DMS53 (cell line): ENCODE measurements at places on chromosomes 5 and 9.

DNA sequence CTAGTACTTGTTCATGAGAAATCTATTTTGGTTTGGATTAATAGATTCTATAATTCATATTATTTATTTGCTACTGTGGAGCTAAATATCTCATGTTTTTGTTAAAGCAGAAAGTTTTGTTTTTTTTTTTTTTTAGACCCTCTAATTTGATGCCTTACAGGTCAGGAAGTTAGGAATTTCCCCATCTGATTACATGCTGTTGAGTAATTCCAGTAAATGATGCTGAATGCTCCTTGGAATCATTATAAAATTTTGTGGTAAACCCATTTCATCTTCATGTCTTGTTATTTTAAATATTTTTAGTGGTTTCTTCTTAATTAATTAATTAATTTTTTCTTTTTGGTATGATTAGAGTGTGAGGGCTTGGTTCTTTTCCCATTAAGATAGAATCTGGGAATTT, 35.6 kb downstream of the NNT start:
- no peak for DNase-seq

DNA sequence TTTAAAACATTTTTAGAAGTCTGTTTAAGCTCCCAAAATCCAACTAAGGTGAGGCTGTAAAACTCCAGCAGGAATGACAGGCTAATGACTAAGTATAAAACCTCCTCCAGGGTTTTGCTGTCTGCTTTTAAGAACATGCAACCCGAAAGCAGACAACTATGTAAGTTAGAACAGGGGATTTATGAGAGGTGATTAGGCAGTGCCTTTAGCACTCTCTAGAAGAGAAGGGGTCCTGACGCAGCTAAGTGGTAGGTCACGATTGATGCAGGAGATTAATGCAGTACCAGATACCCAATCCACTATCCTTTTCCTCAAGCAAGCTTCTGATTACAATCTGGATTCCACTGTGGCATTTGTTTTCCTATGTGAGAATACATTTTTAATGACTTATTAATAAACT, 25.9 kb downstream of the HOMER1 start:
- DNase-seq = no peak

GRCh38 chr5:652773-653350, 40.3 kb downstream of the TPPP start:
- peak; percentile 44 for DNase-seq

DNA sequence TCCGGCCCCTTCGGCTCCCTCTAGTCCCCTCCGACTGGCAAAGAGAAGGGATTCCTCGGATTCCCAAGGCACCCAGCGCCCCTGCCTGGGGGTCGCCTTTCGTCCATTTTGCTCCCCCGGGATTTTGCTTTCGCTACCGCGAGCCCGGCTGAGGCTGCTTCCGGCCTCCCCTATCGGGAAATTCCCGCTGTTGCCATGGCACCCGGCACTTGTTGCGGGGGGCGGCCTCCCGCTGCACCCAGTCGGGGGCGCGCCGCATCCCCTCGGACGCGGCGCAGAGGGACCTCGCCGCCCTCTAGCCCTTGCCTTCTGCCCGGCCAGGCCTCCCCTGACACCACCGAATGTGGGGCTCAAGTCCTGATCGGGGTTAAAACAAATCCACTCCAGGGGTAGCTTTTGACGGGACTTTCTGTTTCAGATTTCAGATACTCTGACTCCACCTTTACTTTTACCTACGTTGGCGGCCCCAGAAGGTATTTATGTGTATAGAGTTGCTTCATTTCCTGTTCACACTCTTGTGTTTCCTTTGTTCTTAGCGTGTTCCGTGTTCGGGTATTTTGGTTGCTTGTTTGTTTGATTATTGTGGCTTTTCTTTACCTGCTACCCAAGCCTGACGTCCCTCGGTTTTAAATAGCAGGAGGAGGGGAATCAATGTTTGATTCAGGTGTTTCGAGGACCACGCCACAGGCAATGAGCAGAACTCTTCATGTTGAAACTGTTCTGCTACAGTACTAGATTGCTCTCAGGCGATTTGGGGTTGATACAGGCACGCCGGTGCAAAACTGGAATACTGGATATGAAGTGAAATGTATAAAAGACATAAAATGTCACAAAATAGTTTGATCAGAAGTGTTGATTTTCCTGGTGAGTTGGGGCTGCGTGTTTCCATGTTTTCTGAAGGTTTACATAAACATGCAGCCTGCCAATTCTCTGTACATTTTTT, 1.5 kb downstream of the PARP8 start:
- peak; percentile 84 for DNase-seq

DNA sequence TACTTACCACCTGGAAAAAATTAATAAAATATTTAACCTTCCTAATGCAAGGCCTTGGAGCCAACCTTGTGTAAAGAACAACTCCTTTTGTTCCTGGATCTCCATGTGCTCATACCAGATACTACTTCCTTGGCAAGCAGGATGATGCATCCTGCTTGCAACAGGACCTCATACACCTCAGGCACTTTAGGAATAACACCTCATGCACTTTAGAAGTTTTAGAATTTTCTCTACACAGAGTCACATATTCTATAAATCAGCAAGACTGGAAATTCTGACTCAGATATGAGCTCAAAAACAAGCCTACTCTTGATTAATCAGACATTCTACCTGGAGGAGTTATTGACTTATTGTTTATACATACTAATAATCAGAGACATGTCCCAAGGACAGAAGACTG, 209.6 kb upstream of the CDH10 start:
- DNase-seq = no peak

DNA sequence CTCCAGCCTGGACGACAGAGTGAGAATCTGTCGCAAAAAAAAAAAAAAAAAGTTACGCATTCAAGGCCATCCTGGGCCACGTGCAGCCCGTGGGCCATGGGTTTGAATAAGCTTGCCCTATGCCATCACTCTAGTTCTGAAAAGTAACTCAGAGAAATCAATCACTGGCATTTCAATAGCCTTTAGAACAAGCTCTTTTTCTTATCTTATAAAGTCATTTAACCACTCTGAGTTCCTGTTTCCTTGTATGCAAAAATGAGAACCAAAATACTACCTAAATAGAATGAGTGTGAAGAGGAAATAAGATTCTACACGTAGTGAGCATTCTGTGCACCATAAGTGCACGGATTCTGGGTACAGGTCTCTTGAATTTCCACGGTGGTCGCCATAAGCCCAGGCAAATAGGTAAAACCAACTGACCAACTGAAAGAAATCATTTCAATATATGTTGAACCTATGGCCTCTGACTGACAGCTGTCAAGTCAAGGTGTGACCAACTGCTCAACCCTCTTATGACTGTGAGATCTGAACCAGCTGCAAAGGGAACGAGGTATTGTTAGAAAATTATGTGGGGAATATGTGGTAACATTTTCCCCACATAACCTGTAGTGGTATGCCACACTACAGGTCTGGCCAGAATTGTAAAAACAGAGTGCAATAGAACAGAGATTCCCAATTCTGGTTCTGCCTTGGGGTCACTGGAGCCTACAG, 143.9 kb upstream of the LHFPL2 start:
- no peak for DNase-seq

DNA sequence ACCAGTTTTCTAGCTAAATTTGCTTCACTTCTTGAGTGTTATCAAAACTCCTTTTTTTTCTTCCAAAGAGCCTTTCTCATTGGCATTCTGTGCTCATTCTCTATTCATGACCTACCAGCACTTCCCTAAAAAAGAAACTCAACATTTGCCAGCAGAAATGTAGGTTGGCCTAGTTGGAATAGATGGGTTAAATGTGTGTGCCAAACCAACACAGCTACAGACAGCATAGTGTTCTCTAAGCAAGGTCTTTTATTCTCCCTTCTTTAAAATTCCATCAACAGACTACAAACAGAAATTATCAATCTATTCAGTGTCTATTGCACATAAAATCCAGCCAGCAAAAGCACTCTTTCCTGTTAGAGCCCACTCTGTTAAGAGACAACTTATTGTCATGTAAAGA, 255.8 kb upstream of the PUM3 start:
- no peak for DNase-seq

DNA sequence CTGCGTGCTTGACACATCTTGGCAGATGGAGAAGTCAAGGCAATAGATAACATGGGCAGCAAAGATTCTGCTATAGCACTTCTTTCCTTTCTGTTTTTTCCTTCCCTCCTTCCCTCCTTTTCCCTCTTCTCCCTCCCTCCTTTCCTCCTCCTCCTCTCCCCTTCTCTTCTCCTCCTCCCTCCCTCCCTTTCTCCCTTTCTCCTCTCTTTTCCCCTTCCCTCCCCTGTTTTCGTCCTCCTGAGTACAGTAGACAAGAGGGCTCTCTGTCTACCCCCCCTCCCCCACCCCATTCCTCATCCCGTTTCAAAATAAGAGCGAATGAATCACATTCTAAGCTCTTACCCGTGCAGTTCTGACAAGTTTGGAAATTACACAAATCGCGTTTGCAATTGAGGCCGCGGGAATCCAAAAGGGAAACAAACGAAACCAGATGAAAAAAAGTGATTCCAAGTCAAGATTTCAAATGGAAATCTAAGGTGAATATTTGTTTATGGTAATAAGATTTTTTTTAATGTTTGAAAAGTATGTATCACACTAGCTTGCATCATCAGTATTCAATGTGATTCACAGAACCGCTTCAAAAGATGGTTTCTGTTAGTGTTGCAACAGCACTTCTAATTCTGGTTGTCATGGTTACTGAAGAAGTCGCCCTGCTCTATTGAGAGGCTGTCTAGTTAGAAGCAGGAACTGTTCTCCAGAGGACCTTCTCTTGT, 1.3 kb downstream of the NIM1K start:
- DNase-seq = peak; percentile 91

- DNase-seq = no peak
Measured at GRCh38 chr5:51650824-51651223, 267.6 kb downstream of the ISL1 start.

- DNase-seq = no peak
Measured at GRCh38 chr5:106017243-106017857, 1653.4 kb downstream of the EFNA5 start.

DNA sequence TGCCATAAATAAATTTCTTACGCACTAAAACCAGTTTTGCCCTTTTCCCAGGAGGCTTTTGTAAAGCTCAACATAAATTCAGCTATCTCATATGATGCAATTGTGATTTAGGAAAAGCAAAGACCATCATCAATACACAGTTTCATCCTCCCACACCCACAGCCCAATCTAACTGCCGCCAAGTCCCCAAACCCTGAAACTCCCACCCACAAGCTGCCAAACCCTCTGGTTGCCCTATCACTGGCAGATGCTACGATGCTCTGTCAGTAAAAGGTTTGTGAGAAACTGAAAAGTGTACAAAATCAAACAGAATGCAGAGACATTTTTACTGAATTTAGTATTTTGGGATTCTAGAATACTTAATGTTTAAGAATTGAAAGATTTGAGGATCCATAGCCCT, 42.8 kb upstream of the NR4A3 start:
- DNase-seq = no peak

GRCh38 chr5:171714851-171715250, 70.8 kb upstream of the SMIM23 start:
- no peak for DNase-seq

DNA sequence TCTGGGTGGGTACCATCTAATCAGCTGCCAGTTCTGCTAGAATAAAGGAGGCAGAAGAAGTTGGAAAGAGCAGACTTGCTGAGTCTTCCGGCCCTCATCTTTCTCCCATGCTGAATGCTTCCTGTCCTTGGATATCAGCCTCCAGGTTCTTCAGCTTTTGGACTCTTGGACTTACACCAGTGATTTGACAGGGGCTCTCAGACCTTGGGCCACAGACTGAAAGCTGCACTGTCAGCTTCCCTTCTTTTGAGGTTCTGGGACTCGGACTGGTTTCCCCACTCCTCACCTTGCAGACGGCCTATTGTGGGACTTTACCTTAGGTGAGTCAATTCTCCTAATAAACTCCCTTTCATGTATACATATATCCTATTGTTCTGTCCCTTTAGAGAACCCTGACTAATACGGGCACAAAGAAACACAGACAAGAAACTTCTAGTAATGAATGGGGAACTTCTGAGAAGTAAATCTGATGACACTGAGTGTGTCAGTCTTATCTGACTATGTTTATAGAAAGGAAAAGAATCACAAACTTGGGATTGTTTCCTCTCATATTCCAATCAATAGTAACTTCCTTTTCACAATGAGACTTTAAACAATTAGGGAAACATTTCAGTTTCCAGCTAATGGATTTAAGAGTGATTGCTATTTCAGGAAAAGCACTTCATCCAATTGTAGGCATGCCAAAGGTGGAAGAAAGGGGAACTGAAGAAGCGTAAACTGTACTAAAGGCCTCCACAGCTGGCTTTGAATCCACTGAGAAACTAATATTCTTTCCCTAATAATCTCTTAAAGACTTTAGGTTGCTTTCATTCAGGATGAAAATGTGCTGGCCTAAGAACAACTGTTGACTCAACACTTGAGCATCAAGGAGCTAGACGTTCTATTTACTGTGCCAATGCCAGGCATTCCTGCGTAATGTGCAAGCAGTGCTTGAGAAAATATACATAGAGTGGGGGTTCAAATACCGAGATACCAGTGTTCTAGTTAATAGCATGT, 127.9 kb upstream of the PTGER4 start:
- peak; percentile 56 for DNase-seq

GRCh38 chr5:173823721-173824567, 64.2 kb upstream of the CPEB4 start:
- DNase-seq = peak; percentile 23

GRCh38 chr5:178120607-178121357, 7.5 kb downstream of the N4BP3 start:
- DNase-seq = peak; percentile 99

DNA sequence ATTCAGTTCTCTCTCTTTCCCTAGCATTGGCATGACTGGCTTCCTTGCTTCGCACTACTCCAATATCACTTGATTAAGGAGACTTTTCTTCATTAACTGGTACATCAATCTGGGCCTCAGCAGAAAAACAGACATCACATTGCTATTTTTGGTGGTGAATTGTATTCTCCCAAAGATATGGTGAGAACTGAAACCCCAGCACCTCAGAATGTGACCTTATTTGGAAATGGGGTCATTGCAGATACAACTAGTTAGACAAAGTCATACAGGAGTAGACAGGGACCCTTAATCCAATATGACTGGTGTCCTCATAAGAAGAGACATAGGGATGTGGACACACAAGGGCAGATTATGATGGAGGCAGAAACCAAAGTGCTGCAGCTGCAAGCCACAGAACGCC, 7.5 kb upstream of the RAD23B start:
- no peak for DNase-seq

- DNase-seq = peak; percentile 15
Measured at GRCh38 chr5:33936004-33936380, 194 bp upstream of the RXFP3 start.

DNA sequence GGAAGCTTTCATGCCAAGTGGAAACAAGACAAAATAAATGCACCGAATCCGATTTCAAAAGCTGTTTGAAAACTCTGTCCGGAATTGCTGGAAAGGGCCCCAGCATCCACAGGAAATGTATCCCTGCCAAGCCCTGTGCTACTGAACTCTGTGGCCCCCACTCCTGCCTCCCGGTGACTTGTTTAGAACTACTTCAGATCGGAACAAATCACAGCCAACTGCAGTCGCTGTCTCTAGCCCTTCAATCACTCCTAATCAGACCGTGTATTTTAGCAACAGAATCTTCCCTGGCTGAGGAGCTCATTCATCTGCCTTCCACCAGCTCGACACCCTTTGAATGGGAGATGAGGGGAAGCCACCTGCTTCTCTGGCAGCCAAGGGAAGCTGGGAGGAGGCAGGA, 94.1 kb downstream of the KCNIP1 start:
- DNase-seq = no peak
